D341Med (cell line): ENCODE measurements at places on chromosomes 11 and 22.

DNA sequence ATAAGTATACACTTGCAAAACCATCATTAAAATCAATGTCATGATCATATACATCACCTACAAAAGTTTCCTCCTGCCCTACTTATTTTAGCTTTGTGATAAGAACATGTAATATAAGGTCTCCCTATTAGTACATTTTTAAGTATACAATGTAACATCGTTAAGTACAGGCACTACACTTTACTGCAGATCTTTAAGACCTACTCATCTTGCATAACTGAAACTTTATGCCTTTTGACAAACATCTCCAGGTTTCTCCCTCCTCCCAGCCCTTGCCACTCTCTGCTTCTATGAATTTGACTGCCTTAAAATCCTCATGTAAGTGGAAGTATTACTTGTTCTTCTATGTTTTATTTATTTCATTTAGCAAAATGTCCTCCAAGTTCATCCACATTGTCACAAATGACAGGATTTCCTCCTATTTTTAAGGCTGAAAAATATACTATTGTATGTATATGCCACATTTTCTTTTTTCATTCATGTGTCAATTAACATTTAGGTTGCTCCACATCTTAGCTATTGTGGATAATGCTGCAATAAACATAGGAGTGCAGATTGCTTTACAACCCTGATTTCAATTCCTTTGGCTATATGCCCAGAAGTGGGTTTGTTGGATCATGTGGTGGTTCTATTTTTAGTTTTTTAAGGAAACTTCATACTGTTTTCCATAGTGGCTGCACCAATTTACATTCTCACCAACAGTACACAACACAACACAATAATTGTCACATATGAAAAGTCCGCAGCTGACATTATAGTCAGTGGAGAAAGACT, 471.1 kb upstream of the ANO3 start:
- DNase-seq, result no peak

- no peak for DNase-seq
Measured at GRCh38 chr11:70584498-70585235, 186.3 kb downstream of the CTTN start.

- DNase-seq, result no peak
Measured at GRCh38 chr11:3946455-3947017, 91.1 kb downstream of the STIM1 start.

- no peak for DNase-seq
Measured at GRCh38 chr11:10398525-10398924, 56.5 kb upstream of the AMPD3 start.

- no peak for DNase-seq
Measured at GRCh38 chr11:31823644-31824331, 12.7 kb upstream of the PAX6 start.

DNA sequence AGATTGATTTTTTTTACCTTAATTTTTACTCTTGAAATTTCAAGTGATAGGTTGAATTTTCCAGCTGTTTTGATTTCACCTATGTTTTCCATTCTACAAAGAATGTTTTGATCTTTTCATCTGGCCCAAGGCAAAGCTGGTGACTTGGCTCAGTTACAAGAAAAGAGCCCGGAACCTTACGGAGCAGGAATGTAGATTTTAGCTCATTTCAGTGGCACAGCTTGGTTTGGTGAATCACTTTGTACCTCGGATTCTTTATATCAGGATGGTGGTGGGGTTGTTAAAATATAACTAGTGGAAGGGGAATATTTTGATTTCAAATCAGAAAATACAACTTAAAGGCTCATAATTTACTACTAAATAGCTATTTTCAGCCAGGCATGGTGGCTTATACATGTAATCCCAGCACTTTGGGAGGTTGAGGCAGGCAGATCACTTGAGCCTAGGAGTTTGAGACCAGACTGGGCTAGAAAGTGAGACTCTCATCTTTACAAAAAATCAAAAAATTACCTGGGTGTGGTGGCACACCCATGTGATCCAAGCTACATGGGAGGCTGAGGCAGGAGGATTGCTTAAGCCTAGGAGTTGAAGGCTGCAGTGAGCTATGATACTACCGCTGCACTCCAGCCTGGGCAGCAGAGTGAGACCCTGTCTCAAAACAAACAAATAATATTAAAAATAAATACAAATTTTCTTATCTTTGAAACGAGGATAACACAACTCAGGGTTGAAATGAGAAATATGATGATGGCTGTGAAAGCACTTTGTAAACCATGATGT, 9.4 kb upstream of the GRIK4 start:
- DNase-seq, result no peak

DNA sequence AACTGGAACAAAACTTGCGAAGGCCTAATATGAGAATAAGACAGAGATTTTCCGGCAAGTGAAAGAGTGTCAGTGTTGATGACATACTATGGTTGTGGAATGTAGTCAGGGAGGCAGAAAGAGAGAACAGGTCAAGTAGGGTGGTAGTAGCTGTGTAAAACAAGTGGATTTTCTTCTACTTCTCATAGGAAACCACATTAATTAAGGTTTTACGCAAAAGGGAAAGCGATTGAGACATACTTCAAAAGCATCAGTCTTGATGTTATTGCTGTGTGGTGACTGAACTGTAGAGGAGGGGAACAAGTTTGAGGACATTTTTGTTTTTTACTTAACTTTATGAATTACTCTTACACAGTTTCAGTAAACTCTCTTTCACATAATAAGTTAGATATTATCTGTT, 186.0 kb upstream of the CNTN5 start:
- no peak for DNase-seq

DNA sequence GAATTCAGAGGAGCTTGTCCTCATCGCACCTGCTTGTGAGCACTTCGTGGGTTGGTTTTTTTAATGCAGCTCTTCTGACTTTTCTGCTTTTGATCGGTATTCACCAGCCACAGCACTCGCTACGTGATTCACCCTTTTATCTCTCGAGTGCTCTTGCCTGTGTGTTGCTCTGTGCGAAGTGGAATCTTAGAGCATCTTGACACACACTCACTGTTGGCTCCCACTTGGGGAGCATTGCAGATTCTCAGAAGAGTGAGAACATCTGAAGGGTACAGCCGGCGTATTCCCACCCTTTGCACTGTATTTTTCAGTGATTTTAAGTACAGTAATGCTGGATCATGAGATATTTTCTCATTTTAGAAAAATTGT, 10.9 kb downstream of the TNNT3 start:
- no peak for DNase-seq

DNA sequence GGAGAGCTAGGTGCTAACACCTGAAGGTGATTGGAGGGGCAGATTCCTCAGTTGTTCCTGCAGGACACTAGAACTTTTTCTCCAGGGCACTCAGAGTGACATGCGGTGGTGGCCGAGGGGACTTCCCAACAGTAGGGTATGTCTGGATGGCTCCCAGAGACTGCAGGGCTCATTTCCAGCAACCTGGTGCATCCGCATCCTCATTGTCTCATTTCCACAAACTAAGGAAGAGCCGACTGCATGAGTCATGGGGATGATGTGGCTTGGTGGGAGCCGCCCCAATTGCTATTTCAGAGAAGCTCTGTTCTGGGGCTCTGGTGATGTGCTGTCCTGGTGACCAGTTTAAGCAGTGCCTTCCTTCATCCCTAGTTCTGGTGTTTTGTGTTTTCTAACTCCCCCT, 2.8 kb upstream of the ROBO4 start:
- no peak for DNase-seq

DNA sequence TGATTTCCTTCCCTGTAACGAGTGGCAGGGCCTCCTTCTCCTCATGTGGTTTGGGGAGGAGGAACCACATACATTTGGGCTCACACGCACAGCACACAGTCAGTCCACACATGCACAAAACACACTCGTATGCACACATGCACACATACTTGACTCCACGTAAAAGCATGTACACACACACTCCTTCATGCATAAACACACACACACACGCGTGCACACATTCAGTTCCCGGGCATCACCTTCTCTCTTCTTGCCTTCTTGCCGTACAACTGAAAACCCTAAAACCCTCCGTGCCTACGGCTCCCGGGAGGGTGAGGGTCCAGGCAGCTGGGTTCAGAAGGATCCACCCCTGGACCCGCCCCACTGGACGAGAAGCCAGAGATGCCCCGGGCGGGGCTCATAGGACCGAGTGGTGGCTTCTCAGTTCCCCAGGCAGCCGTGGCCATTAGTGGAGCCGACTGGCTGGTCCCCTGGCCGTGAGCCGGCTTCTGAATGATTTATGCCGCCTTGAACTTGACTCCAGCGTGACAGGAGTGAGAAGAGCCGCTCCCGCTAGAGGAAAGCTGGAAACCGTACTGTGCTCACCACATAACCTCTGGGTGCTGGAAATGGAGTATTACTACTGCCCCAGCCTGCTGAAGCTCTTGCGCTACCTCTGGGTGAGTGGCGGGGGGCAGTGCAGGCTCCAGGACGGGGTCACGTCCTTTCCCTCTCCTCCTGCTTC, 117.4 kb downstream of the KIAA1671 start:
- no peak for DNase-seq

DNA sequence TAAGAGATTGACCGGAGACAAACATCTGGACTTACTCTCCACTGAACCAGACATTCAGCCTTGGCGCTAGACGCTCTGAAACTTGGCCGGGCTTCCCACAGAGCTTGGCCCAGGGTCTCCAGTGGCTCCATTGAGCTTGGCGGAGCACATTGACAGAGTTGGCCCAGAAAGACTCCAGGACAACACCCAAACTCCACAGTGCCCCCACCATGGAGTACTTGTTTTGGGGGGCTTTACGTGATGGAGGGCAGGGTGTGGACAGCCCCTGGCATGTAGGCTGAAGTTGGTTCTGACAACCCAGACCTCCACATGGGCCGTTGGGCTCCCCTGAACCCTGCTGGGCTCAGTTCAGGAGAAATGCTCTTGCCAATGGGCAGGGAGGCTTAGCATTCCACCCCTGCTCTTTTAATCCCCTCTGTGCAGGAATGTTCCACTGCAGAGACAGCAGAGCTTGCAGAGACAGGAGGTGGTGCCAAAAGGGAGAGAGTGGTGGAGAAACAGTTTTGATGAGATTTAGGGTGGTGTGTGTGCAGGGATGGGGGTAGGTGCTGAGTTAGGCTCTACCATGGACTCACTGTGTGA, 102.4 kb upstream of the TIMP3 start:
- DNase-seq, result no peak

DNA sequence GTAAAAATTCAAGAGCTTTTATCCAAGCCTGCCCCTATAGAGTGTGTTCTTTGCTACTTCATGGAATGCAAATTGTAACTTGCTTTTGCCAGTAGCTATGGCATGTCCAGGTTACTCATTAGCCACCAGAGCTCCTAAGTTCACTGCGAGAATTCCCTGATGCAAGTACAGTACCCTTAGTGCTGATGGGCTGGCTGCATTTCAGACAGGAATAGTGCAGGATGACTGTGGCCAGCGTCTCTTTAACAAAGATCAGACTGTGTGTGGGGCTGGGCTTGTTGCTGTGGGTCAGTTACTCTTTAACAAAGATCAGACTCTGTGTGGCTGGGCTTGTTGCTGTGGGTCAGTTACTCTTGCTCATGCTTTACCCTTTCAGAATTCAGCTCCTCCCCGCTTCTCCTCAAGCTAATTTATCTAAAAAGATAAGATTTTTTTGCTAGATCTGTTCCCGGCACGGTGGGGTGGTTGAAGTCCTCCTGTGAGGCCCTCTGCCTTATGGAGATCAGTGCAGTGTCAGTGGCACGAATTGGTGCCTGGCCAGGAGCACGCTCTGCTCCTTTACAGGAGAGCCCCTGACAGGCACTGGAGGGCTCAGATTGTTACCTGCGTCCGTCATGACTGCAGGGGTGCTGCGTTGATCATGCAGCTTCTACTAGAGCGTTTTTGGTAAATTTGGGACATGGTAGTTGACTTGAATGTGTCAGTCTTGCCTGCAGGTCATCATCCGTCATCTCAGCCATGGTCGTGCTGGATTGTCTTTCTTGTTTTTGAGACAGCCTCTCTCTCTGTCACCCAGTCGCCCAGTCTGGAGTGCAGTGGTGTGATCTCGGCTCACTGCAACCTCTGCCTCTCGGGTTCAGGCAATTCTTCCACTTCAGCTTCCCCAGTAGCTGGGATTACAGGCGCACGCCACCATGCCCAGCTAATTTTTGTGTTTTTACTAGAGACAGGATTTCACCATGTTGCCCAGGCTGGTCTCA, 27.0 kb downstream of the AP2A2 start:
- DNase-seq, result no peak
